AG10803 (cell line): ENCODE measurements at places on chromosomes 4 and X.

DNA sequence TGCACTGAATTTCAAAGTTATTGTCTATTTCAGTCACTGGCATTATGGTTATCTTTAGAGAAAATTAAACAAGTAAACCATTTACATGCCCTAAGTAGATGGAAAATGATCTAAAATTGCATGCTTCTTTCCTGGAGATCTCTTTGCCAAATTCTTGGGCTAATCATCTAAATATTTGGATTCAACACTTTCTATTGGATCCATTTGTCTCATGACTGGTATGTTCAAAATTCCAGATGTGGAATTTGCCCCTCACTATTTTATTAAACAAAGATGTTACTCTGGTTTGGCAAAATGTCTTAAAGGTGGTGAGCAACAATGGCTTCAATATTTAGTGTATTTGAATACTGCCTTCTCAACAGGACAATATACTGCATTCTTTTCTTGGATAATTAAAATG lies 147.5 kb upstream of the CASK start:
- DNase-seq = peak; percentile 68

GRCh38 chrX:156000361-156000926 lies 2.9 kb downstream of the IL9R start:
- no peak for DNase-seq

GRCh38 chr4:2071912-2072867 lies 13.1 kb downstream of the NAT8L start:
- no peak for DNase-seq

GRCh38 chr4:153403726-153404125 lies 59.2 kb downstream of the MND1 start:
- DNase-seq = peak; percentile 40

- DNase-seq = no peak
Measured at GRCh38 chr4:159495515-159496236, 392.8 kb downstream of the RAPGEF2 start.

GRCh38 chr4:75629239-75629638 lies 1.1 kb downstream of the CDKL2 start:
- no peak for DNase-seq

- no peak for DNase-seq
Measured at GRCh38 chr4:170271723-170272122, 182.0 kb upstream of the AADAT start.

- no peak for DNase-seq
Measured at GRCh38 chrX:66021401-66021764, 18.5 kb downstream of the VSIG4 start.

DNA sequence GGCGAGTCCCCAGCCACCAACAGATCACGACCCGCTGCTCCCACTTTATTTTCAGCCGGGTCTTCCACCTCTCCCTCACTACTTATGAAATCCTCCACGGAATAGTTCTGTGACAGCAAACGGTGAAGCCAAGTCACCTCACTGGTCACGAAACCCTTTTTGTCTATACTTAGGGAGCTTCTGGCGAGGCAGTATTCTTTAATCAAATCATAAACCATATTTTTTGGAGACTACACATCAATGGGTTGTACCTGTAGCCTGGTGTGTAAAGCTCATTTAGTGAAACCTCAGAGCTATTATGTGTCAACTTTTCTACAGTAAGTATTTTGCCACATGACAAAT lies 809 bp upstream of the H2AZ1 start:
- DNase-seq = no peak

DNA sequence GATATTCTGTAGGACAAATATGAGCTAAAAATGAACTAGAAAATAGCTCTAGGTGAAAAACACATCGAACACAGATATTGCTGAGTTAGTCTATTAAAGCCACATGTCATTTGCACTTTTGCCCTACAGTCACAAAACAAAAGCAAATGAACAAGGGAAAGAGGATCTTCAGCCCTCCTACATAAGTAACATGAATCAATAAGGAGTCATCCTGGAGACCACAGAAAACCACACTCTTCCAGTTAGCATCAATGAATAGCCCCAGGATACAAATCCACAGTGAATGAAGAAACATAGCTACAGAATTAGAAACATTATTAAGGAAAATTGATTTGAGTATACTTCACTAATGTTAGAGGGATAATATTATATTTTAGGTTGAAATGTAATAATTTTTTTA lies 311.4 kb downstream of the MAPK10 start:
- DNase-seq = peak; percentile 60

GRCh38 chr4:165502916-165503907 lies 124.4 kb downstream of the CPE start:
- no peak for DNase-seq

DNA sequence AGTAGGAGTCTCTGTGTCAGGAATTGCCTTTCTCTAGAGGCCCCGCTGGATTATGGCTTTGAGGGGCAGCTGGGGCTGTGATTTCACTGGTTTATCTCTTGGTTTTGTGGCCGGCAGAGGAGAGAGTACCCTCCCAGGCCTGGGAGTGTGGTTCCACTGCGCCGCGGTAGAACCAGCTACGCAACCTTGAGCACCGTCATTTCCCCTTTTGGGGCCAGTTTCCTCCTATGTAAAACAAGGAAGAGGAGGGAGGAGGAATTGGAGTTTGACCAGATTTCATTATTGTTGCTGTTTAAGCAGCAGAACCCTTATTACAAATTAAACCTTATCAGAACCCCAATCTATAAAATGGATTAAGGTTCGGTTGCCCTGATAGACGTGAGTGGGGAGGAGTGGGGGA lies 4.4 kb downstream of the SOX3 start:
- DNase-seq = no peak

DNA sequence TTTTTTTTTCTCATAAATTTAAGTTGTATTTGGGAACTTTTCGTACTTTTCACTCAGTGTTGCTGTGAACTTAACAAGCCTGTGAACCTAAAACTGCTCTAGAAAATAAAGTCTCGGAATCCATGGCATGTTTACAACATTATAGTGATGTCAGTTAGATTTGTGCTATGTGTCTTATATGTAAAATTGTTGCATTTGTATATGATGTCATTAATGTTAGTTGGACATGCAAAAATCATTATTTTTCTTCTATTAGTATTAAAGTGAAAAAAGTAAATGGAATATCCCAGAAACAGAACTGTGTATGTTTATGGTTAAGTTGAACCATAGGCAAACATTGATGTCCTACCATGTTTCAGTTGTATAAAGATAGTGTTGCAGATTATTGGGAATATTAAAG lies 85.2 kb downstream of the STIM2 start:
- no peak for DNase-seq

DNA sequence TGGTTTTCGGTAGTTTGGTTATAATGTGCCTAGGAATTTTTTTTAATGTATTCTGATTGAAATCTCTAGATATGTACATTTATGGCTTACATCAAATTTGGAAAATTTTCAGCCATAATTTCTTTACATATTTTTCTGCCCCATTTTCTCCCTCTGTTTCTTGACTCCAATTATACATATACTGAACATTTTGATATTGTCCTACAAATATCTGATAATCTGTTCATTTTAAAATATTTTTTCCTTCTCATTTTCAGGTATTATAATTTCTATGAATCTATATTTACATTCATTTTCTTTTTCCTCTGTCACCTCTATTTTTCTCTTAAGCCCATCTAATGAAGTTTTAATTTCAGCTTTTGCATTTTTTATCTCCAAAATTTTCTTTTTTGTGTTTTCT lies 82.7 kb upstream of the TMLHE start:
- DNase-seq = no peak

DNA sequence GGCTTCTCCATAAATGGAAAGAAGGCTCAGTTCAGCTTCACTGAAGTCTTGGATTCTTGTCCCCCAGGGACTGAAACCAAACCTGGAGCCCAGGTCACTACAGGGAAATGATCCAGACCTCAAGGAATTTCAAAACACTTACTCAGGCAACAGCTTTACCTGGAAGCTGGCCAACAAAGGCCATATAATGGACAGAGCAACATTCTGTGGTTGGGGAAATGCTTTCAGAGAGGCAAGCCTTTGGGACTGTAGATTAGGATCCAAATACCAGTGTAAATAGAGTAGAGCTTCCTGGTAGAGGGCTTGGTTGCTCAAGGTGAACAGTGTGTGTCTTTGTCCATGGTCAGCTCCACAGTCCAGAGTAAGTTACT lies 57.0 kb upstream of the PROM1 start:
- DNase-seq = peak; percentile 93

GRCh38 chrX:22360129-22360528 lies 87.4 kb downstream of the CBLL2 start:
- no peak for DNase-seq

DNA sequence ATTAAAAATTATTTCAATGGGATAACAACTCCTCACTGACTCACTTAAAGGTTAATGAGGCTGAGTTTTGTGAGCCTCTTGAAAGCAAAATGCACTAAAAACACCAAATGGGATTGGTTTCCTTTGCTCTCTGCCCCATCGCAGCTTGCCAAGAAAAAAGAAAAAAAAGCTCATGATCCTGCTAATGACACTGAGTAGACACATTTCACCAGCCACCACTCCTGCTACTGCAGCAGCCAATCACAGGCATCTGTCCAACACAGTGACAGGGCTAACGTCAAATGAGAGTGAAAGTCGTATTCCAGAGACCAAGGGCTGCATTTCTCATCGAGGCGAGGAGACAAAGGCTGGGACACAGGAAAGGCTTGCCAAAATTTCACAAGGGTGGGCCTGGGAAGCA lies 5.2 kb downstream of the APBB2 start:
- peak; percentile 26 for DNase-seq

DNA sequence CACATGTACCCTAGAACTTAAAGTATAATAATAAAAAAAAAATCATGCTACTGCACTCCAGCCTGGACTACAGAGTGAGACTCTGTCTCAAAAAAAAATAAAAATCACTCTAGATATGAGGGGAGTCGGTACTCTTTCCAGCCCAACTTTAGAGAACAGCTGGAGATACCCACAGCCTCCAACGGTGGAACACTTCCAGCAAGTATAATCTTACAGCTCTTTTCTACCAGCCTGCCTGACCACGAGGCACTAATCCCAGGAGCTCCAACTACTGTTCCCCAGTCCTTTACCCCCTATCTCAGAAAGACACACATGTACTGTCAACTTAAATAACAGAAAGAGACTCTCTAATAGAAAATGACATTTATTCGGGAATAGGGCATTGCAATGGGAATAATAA lies 46.8 kb downstream of the STEEP1 start:
- no peak for DNase-seq

GRCh38 chrX:118459494-118459893 lies 36.1 kb upstream of the DOCK11 start:
- peak; percentile 47 for DNase-seq

GRCh38 chr4:111991163-111991562 lies 154.1 kb upstream of the FAM241A start:
- DNase-seq = no peak

- DNase-seq = peak; percentile 24
Measured at GRCh38 chr4:151948351-151949016, 187.7 kb upstream of the GATB start.

- DNase-seq = no peak
Measured at GRCh38 chrX:130106071-130106470, 4.2 kb downstream of the ELF4 start.

DNA sequence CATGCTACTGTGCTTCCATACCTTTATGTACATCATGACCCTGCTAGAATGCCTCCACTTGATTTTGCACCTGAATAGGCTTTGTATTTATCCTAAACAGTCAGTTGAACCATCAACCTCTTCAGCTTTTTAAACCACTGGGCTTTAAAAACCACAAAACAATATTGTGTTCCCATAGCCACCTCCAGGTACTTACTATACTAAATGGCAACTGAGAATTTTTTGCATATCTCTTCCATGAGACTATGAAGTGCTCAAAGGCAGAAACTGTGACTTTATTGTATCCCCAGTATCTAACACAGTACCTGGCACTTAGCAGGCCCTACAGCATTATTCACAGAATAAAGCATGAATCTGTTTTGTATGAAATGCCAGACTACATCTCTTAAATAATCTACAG lies 39.7 kb downstream of the ANAPC10 start:
- DNase-seq = no peak

DNA sequence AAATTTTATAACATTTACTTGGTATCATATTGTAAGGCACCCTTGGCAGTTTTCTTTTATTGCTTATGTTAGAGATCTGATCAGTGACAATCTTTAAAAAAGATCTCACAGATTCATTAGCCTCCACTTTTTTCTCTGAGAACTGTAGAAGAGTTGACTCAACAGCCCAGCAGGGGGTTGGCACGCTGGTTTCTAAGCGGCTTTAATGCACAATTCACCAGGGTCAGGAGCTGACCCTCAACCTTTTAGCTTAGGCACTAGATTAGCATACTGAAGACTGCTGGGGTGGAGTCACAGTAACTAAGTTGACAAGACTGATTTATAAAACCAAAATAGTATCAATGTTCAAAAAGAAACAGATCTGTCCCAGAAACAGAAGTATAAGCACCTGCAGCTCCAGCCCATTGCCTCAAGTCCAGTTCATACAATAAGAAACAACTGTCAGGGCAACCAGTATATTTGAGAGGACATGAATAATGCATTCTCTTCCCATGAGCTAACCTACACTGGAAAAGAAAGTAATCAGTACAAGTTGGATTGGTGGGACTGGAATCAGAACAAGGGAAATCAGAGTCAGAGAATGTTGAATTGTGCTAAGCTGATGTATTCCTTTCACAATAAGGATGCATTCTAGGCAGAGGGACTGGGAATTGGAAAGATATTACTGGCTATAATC lies 77.6 kb downstream of the PDE5A start:
- peak; percentile 14 for DNase-seq

- peak; percentile 53 for DNase-seq
Measured at GRCh38 chrX:68710870-68711576, 63.6 kb downstream of the STARD8 start.

GRCh38 chr4:188195389-188195985 lies 56.2 kb downstream of the TRIML1 start:
- no peak for DNase-seq

DNA sequence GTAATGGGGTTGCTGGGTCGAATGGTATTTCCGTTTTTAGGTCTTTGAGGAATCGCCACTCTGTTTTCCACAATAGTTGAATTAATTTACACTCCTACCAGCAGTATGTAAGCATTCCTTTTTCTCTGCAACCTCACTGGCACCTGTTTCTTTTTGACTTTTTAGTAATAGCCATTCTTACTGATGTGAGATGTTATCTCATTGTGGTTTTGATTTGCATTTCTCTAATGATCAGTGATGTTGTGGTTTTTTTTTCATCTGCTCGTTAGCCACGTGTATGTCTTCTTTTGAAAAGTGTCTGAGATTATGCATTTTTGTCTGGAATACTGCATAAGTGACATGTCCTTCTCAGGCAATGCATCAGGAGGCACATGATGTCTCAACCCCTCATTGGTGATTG lies 28.8 kb downstream of the REPS2 start:
- DNase-seq = no peak
